ENCODE measurements at places on chromosomes 5 and 9. TPM values are rescaled to one million over a fixed set of nuclear protein-coding genes. Genes with fewer than 3 reads are reported as not detected.

Gene CNTFR
- not detected for total RNA-seq

Gene BRINP1
- 5.8 TPM for total RNA-seq

Gene ZDHHC12
- 18.9 TPM for total RNA-seq

DNA sequence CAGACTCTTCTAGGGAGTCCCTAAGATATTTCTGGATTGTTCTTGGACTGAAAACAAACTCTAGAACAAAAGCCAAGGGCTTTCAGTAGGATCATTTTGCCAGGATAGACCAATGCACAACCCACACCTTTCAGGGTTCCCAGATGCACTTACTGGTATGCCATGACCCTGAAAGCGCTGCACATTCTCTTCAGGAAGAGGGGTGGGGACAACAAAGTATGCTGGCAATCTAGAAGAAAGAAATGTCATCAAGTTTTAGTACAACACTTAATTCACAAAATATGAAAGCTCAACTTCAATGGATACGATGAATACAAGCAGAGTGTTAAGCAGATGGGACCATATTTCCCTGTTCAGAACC is 57.2 kb downstream of the MTMR12 start:
- no peak for DNase-seq

DNA sequence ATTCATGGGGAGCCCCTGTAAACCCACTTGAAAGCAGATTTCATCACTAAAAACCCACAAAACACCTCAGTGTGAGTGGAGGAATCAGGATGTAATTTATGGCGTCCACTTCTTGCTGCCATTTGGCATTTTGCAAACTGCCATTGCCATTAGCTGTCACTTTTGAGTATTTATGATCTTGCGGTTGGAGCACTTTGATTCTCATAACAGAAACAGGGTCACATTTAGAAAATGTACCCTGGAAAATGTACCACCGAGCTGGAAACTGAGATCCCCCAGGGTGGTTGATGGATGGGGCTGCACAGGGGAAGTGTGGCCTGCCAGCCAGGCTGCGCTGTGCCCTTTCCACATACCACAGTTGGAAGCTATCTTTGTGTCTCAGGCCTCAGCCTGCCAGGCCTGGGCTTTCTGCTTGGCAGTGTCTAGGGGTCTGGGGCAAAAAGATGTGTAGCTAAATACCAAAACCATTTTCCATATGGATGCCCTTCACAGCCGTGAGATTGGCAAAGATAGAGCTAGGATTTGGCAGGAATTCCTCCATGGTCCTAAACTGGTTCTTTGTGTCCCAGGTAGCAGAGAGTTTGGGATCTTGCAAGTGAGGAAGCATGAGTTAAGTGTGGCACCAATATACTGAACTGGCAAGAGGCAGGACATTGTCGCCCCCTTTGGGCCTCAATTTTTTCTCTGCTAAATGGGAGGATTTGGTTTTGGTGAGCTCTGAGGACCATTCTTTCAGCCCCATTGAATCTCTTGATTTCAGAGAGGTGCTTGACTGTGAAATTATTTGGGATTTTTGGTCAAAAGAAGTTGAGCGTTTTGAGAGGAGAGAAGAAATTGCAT is 46.2 kb downstream of the GALNT10 start:
- DNase-seq = no peak

DNA sequence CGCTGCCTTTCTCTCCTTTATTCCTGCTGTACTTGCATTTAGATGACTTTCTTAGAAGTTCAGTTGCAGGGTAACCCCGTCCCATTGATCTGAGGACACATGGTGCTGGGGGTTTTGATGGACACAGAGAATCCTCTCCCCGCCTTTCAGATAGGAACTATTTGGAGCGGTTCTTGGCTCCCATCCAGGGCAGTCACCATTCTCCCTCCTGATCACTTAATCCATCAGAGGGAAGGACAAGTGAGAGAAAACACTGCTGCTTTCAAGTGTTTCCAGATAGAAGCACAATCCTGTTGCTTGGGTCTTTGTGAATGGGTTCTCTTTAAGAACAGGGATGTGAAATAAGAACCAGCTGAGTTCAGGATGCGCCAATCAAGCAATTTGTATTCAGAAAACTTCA is 85.2 kb downstream of the IRX1 start:
- DNase-seq = no peak

DNA sequence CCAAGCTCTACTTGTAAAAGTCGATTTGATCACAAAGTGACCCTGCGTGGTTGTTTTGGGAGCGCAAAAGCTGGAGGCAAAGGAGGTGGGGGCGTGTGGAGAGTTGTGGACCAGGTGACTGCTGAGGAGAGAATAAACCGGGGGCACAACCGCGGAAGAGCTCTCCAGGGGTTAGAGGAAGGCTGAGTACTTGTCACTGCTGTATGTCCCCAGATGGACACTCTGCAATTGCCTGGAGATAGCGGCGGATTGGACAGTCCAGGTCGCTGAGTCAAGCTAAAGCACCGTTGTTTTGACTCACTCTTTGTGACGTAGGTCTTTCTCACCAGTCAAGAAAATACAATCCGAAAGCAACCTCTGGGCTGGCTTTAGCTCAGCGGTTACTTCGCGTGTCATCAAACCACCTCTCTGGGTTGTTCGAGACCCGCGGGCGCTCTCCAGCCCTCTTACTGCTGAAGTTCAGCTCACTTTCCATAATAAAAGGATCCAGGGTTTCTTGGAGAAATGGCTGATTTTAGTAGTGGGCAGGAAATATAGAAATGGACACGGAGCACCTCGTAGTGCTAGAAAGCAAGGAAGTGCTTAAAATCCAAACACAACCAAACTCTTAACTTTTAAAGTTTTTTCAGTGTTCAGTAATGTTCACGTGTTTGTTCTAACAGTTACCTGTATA is 25.7 kb downstream of the ZMAT2 start:
- peak; percentile 94 for DNase-seq

DNA sequence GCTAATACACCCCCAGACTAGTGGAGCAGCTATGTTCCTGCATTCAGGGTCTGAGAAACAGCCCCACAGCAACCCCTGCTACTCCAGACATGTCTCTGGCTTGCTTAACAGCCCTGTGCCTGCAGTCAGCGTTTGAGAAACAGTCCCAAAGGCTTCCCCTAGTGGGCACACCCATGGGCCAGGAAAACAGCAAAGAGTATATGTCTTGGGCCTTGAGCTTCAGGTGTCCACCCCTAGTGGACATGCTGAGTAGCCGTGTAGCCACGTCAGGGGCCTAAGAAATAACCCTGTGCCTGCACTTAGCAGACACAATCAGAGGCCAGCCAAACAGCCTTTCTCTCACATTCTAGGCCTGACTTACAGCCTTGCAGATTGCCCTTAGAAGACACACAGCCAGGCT is 698.6 kb downstream of the PTPRD start:
- DNase-seq = no peak

- DNase-seq = no peak
Observed at GRCh38 chr5:164094291-164094690, 588.9 kb downstream of the MAT2B start.

GRCh38 chr9:70111641-70112236 is 68.1 kb downstream of the MAMDC2 start:
- no peak for DNase-seq

All from fibroblast of the aortic adventitia (primary cell).